ENCODE measurements at places on chromosomes 1 and 21. TPM values are rescaled to one million over a fixed set of nuclear protein-coding genes. Genes with fewer than 3 reads are reported as not detected.

GRCh38 chr1:224124220-224124619, 10.3 kb downstream of the FBXO28 start:
- DNase-seq = no peak

PPFIA4 gene
- total RNA-seq = 39.1 TPM

DNA sequence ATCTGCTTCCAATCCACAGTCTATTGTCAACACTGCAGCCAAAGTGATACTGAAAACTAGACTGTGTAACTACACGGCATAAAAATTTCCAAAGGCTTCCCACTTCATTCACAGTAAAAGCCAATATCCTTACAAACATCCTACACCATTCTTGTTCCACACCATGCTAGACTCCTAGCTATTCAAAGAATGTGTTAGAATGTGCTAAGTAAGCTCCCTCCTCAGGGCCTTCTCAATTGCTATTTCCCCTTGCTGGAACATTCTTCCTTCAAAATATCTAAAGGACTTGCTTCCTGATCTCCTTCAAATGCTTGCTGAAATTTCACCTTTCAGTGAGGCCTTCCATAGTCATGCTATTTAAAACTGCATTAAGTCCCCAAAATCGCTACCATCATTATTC, 228.1 kb downstream of the AKT3 start:
- DNase-seq = no peak

DNA sequence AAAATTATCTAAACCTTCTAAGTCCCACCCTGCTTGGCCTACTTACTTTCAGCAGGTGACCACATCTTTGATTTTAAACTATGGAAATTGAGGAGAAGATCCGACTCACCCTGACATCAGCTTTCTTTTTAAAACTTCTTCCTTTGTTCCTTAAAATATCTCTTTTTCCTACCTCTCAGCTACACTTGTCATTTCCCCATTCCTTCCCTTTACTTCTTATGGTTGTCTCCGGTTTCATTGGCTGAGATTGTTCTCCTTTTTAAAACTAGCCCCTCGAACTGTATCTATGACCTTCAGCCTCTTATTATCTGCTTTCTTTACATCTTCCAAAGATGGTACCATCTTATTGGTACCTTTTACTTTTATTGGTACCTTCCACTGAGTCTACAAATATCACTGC, 87.8 kb upstream of the NRIP1 start:
- no peak for DNase-seq

GRCh38 chr1:103949779-103950178, 200.1 kb downstream of the AMY1C start:
- DNase-seq = no peak

- no peak for DNase-seq
These were observed 13.5 kb upstream of the LORICRIN start for GRCh38 chr1:153246018-153246417.

All from heart right ventricle (tissue), 16 donors.